Mesangial cell (primary cell): ENCODE measurements at places on chromosomes 11 and 22. TPM values are rescaled to one million over a fixed set of nuclear protein-coding genes. Genes with fewer than 3 reads are reported as not detected.

Gene DSCAML1
- 9.0 TPM in 1 of 2 replicates, not detected in the other for total RNA-seq

Gene APOBEC3H
- total RNA-seq = not detected in 2 replicates

Gene SLC22A8
- not detected in 2 replicates for total RNA-seq

Gene HBB
- not detected in 2 replicates for total RNA-seq

Gene RFPL1
- not detected in 2 replicates for total RNA-seq

Gene DMC1
- total RNA-seq = 0.25 and 0.98 TPM in 2 replicates

Gene WNT7B
- 33.9 and 34.6 TPM in 2 replicates for total RNA-seq

Gene TTC28
- total RNA-seq = 13.9 and 28.9 TPM in 2 replicates

Gene KRTAP5-8
- total RNA-seq = not detected in 2 replicates

Gene KCNK4
- total RNA-seq = not detected in 2 replicates

Gene MIOX
- total RNA-seq = 0.33 and 1.5 TPM in 2 replicates

Gene ANGPTL5
- total RNA-seq = not detected in 2 replicates
